ENCODE measurements at places on chromosomes 1 and 21.

- DNase-seq = no peak
These were observed 72.2 kb downstream of the AGPAT3 start for GRCh38 chr21:43937051-43937832.

DNA sequence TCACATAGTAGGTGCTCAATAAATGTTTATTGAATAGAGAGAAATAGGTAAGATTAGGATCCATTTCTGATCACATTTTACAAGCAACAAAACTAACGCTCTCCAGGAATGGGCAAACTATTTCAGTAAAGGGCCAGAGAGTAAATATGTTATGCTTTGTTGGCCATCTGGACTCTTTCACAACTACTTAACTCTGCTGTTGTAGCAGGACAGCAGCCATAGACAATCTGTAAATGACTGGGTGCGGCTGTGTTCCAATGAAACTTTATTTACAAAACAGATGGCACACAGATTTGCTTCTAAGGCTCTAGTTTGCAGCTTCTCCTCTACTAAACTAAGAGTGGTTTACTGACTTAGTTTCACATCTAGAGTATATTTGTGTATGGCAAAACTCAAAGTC lies 83.0 kb upstream of the BACH1 start:
- no peak for DNase-seq

DNA sequence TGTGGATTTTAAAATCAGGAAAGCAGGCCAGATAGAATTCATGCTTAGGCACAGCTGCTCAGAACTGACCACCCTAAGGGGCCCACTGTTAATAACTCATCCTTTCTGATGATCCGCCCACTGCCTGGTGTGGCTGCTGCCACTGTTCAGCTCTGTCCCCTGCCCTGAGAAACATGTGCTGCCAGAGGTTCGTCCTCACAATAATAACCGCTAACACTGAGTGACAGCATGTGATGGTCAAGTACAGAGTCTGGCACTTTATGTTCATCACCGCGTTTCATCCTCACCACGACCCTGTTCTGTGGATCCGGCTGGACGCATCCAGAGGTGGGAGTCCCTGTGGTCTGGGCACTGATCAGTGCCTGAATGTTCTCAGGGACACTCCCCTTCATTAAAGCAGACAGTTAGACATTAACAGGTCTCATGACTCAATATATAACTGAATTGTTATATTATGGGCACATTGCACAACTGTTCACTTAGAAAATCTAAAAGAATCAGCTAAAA lies 108.6 kb downstream of the SIM2 start:
- no peak for DNase-seq

GRCh38 chr1:99173900-99174299 lies 90.4 kb upstream of the PLPPR4 start:
- no peak for DNase-seq

DNA sequence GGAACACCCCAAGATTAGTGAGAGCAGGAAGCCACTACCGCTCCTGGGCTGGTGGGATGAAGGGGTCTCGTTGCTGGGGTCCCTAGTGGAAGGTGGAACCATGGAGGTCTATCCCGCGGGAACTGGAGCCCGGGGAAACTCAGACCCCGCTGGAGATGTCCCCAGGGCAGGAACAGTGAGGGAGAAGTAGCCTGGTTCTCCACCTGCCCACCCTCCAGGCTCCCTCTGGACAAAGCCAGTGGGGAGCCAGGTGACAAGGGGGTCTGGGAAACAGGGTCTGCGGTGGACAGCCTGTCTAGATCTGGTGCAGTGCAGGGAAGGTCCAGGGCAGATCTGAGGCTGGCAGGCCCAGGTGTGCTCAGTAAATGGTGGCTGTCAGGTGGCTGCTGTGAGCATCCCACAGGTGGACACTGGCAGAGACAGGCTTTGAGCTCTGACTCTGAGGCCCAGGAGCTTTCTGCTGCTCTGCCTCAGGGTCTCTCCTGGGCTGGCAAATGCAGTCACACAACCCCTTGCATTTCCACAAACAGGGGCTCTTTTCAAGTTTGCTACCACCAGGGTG lies 88.0 kb upstream of the TLR5 start:
- no peak for DNase-seq

DNA sequence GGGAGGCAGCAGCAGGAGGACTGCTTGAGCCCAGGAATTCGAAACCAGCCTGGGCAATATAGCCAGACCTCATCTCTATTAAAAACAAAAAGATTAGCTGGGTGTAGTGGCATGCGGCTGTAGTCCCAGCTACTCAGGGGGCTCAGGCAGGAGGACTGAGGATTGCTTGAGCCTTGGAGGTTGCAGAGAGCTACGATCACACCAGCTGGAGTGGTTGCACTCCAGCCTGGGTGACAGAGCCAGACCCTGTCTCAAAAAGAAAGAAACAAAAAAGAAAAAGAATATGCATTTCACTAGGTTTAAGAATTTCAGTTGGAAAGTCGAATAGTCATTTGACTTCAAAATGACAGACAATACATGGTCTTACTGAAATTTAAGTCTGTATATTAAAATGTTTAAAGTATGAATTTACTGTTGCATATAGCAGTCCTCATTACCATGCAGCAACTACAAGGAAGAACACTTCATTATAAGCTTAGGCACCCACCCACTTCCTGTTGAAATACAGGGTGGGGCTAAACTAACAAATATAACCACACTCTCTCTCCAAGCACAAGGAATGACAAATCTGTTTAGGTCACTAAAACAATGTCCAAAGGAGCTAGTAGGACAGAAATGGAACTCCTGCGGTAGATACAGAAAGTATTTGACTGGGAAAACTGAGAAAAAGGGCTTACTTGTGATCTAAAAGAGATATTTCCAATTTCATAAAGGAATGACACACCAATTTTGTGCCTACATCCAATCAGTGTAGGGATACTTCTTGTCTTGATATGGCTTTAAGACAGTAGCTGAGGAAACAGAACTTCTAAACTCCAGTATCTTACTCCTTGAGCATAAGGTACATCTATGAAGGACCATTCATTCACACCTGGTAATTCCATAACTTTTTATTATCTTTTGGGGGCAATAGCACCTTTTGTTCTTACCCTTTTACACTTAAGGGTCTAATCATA lies 44.1 kb downstream of the GPR3 start:
- peak; percentile 55 for DNase-seq
